ENCODE measurements at places on chromosomes 5 and 9.
A peak's percentile ranks its signal among the peaks of the same experiment; 100 is the strongest.

DNA sequence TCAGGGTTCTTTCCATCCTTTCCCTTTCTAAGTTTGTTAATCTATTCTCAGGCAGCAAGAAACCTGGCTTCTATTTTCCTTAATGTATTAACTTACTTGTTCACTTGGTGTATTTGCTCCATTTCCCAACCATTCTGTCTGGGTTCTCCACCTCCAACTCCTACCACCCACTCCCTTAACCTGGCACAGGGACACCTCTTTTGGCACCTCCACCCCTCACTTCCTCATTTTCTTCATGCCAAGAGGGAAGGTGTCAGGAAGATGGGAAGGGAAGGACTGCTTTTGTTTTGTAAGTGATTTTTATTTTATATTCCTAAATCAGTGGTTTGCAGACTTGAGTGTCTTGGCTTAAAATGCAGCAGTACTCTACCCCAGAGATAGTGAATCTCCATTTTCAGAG, 166.1 kb downstream of the TRIO start:
- DNase-seq: no peak

GRCh38 chr5:133147815-133148567, 96.2 kb downstream of the HSPA4 start:
- DNase-seq: no peak

DNA sequence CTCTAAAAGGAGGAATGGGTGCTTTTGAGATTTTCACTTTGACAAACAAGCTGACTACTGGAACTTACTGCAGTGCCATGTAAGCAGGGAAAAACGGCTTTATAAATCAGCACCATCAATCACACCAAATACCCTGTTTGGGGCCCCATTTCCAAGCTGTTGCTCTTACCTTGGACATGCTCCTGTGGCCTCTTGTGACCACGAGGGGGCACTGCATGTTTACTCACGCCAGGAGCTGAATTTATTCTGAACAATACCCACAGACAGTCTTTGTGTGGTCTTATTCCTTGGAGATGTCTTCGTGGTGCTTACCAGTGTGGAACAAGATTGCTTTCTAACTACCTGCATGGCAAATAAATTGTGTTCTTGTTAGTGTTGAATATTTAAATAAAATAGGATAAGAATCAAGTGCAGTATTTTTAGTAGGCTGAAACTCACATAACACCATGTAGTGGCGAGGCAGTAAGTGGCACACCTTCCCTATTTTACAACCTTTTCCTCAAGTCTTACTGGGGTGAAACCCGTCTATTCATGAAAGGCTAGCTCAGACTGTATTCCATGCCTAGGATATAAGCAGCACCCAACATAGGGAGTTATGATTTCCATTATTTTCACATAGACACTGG, 155.5 kb upstream of the NMUR2 start:
- DNase-seq: peak; percentile 24

DNA sequence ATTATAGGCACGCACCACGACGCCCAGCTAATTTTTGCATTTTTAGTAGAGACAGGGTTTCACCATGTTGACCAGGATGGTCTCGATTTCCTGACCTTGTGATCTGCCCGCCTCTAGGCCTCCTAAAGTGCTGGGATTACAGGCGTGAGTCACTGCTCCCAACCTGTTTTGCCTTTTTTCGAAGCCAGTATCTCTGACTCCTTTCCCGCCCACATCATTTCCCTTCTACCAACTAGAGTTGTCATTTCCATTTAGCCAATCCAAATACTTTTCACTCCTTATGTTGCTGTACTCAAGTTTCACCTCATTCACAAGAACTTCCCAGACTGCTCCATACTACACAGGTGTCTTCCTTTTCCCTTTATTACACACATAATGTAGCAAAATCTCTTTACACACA, 502.6 kb upstream of the CDH6 start:
- no peak for DNase-seq

DNA sequence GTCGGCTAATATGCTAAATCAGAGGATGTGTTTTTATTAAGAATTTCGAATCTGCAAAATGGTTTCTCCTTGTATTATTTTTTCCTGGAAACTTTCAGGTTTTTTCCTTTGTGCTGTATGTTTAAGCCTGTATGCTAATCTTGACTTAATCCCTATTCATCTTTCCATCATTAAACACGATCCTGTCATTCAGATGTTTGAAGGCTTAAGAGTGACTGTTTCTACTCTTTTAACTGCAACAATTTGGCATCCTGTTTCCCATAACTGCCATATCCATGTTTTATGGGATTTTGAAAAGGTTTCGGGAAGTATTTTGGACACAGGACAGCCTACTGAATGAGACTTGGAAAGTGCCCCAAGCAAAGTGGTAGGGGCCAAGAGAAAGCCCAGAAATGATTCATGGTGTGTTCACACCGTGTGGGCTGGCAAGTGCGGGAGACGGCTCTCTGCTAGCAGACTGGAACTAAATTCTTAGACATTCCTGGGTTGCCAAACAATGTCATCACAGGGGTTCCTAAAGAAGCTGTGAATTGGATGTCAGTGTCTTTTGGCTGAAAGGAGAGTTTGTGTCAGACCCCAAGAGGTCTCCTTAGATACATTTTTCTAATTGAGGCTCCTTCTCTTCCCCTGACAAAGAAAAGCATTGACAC, 125.4 kb upstream of the ADAMTS16 start:
- DNase-seq: no peak

- no peak for DNase-seq
Observed at GRCh38 chr5:173598686-173599085, 17.8 kb downstream of the BOD1 start.

GRCh38 chr9:12771891-12772290, 2.9 kb upstream of the LURAP1L start:
- no peak for DNase-seq

DNA sequence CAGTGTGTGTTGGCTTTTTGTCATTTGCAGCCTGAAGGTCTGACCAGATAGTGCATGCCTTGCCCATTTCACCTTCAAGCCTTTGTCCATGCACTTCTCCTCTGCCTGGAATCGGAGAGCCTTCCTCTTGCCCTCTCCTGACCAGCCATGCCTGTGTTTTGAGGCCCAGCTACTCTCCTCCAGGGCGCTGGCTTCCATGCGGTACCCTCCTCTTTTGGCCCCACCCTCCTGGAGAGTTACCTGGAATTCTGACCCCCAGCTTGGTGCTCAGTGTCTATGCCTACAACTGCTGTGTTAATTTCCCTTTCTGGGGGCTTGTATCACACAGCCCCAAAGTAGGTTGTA, 52.5 kb downstream of the CXXC5 start:
- DNase-seq: no peak

GRCh38 chr9:76595645-76596044, 136.7 kb downstream of the GCNT1 start:
- DNase-seq: no peak

- DNase-seq: no peak
Observed at GRCh38 chr9:110371411-110372007, 33.8 kb upstream of the TXNDC8 start.

DNA sequence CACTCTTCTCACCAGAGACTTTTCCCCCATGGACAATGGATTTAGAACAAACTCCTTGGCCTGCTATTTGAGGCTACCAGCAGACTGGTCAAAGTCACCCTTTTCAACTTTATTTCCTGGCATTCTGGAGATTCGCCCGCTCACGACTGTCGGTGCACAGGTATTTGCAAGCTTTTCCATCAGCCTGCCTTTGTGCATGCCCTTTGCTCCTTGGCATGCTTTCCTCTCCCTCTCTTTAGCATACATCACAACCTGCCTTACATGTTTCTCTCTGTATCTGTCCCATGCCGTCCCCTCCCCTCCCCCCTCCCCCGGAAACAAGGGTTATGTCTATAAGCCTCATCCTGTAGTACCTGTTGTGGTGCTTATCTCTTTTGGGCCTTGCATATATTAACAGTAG, 257.1 kb downstream of the AOPEP start:
- DNase-seq: no peak

- no peak for DNase-seq
Observed at GRCh38 chr5:1561402-1561929, 37.7 kb upstream of the LPCAT1 start.

- no peak for DNase-seq
Observed at GRCh38 chr5:107088907-107089306, 581.8 kb downstream of the EFNA5 start.

GRCh38 chr9:114006155-114006550, 71.9 kb downstream of the AMBP start:
- DNase-seq: no peak

GRCh38 chr9:93169444-93169843, 14.5 kb upstream of the WNK2 start:
- DNase-seq: no peak

DNA sequence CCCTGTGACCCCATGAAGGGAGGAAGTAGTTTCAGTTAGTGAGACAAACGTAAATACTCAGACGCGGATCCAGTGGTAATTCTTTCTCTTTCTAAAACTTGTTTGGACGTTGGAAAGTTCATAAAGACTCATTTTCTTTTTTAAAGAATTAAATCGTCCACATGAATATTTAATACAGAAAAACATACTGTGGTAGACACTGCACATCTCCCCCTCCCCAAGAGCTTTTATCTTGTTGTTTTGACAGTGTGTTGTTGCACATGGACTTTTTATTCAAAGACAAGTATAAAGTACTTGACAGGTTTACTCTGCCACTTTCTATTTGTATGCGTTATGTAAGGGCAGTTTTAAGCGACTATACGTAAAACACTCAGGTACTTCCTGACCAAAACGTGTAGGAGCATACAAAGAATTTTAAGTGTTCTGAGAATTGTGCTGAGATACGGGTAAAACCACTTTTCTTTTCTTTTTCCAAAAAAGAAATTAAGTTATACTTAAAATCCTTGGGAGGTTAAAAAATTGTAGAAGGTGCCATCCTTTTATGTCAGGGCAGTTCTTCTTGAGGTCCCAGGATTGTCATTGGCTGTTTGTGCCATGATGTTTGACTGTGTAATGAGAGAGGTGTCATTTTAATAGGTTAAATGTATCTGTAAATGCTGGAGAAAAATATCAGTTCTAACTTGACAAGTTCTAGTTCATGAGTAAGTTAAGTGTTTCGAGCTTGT, 1.3 kb downstream of the NIPBL start:
- DNase-seq: no peak

DNA sequence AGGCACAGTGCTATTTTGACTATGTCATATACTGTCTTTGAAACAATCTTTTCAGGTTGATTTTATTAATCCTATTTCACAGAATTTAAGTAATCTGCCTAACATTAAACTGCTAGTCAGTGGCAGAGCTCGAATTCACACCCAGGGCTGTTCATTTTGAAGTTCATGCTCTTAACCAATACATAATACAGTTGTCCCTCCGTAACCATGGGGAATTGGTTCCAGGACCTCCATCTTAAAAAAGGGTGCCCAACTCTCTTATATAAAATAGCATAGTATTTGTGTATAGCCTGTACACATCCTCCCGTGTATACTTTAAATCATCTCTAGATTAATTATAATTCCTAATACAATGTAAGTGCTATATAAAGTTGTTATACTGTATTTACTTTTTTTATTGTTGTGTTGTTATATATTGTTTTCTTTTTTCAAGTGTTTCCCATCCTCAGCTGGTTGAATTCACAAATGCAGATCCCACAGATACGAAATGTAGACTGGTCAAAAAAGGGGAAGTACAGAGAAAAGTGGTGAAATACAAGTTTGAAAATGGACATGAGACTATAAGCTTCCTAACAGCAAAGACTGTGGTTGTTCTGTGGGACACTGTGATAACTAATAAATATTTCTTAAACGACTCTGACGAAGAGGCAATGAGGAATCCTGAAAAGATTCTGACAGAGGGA, 18.3 kb downstream of the RFX3 start:
- DNase-seq: no peak

GRCh38 chr9:11471321-11471720, 858.5 kb upstream of the PTPRD start:
- DNase-seq: no peak

DNA sequence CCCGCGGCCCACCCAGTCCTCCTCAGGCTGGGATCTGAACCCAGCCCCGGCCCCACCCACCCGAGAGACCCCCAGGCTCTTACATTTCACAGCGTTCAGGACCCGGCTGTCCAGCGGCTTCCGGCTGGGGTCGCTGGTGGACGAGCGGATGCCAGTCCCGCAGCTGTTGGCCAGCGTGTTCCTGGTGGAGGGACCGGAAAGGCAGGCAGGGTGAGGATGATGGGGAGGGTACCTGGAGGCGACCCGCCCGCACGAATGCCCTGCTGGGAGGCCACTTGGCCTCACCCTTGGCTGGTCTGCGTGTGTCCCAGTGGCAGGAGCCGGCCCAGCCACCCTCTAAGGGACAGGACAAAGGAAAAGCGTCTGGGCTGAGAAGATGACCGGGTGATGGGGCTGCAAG, 51.9 kb upstream of the UBAC1 start:
- no peak for DNase-seq

DNA sequence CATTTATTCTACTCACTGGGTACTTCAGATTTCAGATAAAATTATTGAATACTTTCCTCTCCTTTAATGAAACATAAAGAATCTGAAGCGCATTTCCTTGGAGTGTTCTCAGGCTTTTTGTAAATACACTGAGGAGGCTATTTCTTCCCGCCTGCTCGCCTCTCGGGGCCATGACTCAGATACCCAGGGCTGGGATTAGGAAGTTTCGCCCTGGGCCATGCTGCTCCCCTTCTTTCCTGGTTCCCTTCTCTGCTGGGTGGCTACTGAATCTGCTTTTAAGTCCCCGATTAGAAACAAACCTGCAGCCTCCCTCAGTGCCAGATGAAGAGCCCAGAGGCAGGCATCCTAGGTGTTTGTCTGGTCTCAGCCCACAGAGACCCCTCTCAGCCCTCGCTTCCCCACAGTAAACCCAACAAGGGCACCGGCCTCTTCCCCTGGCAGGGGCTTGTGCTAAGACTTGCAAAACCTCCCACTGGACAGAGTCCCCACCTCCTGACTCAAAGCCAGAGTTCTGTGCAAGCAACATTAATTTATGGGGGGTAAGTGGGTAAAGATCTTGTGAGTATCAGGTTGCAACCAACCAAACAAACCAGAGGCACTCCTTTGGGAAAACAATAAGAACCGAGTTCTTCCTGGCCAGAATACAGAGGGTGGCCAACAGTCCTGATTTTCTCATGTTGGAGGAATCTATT, 30.7 kb upstream of the IRX1 start:
- DNase-seq: no peak

DNA sequence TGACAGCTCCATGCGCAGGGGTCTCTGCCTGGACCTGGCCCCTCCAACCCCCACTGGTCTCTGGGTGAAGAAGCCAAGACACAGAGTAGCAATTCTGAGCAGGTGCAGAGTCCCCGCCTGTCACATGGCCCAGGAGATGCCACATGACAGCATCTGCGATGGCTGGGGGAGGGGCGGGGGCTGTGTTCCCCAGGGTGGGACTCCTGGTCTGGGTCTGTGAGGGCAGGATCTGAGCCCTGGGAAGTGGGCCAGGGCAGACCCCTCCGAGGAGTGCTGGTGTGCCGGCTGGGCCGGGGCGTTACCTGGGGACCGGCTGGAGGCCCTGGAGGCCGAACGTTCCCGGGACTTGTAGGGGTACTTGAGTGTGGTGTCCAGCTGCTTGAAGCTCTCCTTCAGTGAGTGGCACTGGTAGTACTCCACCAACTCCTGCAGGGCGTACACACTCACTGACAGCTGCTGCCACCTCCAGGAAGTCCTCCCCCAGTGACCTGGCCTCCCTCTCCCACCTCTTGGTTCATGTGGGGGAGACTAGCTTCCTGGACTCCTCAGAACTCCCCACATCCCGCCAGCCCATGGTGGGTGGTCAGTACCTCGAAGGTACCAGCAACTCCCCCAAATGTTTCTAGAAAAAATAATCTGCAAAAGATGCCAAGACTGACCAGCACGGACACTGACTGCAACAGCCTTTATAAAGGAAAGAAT, 32.1 kb upstream of the SARDH start:
- no peak for DNase-seq

- DNase-seq: no peak
Observed at GRCh38 chr5:97047076-97047475, 95.3 kb downstream of the LIX1 start.

Measured in fibroblast of skin of left biceps (primary cell).